ENCODE measurements at places on chromosomes 16 and 17. TPM values are rescaled to one million over a fixed set of nuclear protein-coding genes. Genes with fewer than 3 reads are reported as not detected.

The KRTAP4-9 gene
- polyA plus RNA-seq, result not detected

The MILR1 gene
- polyA plus RNA-seq, result 36.3 TPM

The TMEM98 gene
- 45.8 TPM for polyA plus RNA-seq

The TOM1L1 gene
- polyA plus RNA-seq, result 19.9 TPM

The CETP gene
- 0.94 TPM for polyA plus RNA-seq

GRCh38 chr17:36523113-36523512 lies 11.6 kb downstream of the MYO19 start:
- no peak for DNase-seq

GRCh38 chr16:76464955-76465620 lies 187.9 kb downstream of the CNTNAP4 start:
- no peak for DNase-seq

DNA sequence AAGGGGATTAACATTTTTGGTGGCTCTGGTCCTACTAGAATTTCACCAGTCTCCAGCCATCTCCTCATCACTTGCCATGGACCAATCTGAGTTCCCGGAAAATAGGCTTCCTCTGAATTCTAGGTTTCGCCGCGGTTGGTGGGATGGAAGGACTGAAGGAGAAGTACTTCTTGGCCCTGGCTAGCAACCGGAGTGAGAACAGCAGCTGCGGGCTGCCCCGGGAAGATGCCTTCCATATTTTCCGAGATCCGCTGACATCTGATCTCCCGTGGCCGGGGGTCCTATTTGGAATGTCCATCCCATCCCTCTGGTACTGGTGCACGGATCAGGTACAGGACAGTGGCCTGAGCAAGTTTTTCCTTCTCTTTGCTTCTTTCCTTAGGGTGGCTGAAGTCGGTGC lies 45.0 kb downstream of the SLC5A11 start:
- DNase-seq, result no peak

- no peak for DNase-seq
These were observed 12.2 kb downstream of the N4BP1 start for GRCh38 chr16:48597563-48598387.

DNA sequence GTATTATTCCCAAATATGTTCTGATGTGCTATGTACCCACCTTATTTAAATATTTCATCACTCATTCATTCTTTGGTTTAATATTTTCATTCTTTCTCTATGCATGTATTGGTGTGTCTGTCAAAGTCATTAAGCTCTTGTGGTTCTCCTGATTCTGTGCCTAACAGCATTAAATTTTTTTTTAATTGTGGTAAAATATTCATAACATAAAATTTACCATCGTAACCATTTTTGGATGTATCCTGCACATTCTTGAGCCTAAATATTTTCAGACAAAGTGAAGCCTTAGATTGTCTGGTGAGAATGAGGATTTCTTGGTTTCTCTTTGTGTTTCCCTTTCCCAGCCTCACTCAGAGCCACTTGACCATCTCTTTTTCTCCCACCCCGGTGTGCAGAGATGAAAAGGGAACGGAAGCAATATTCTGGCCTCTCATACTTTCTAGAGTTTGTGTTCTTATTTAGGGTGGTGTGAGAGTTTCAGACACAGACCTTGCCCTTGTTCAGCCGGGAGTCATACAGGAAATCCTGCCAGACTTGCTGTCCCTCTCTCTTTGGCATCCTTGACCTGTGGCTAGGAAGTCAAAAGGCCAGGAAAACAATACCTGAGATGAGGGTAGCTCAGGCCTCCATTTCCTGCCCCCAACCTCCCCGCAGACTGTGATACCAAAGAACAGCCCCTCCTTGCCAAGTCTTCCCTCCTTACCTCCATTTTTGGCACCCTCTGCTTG lies 4.9 kb downstream of the CCL5 start:
- DNase-seq, result no peak

GRCh38 chr17:40104594-40105486 lies 4.5 kb upstream of the NR1D1 start:
- DNase-seq, result no peak

GRCh38 chr17:6626616-6627015 lies 13.9 kb downstream of the KIAA0753 start:
- DNase-seq, result no peak

GRCh38 chr17:67369676-67370075 lies 3.3 kb upstream of the PSMD12 start:
- DNase-seq, result no peak

DNA sequence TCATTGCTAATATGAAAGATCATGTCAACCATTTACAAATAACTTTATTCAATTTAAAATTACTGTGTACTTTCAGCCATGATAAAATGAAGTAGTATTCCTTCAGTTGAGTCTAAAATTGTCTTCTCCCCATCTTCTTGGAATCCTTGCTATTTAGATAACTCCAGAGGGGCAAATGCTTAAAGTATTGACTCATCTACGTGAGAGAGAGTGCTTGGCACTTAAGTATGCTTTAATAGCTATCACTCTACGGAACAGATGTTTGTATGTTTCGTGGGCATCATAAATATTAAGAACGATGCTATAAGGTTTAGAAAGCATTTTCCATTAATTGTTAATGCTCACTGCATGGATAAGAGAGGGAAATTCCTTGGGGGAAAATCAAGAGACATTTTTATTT lies 69.3 kb upstream of the MED13 start:
- DNase-seq, result no peak

- DNase-seq, result peak; percentile 32
These were observed 7.9 kb upstream of the SLFN14 start for GRCh38 chr17:35568561-35568960.

DNA sequence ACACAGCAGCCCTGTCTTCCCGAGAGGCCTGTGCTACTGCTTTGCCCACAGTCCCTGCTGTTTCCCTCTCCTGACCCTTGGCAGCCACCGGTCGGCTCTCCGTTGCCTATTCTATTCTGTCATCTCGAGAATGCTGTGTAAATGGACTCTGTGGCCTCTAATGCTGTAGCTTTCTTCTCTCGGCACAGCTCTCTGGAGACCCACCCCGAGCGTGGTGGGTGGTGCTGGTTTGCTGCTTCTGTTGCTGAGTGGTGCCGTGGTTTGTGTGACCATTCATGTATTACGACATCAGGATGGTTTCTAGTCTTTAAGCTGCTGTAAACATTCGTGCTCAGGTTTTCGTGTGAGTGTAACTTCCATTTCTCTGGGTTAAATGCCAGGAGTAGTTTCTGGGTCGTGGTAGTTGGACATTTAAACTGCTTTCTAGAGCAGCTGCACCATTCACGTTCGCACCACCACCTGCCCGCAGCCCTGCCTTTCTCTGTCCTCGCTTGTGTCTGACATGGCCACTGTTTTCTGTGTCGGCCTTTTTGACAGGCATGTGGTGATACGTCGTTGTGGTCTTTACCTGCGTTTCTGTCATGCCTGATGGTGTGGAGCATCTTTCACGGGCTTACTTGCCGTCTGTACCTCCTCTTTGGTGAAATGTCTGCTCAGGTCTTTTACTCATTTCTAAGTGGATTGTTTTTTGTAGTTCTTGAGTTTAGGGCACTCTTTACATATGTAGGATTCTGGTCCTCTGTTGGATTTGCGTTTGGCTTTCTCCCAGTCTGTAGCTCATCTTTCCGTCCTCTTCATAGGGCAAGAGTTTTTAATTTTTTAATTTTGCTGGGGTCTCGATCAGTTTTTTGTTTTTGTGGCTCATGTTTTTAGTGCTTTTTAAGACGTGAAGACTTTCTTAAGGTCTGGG lies 47.7 kb upstream of the ZNF750 start:
- DNase-seq, result no peak

GRCh38 chr17:80952291-80952690 lies 39.4 kb upstream of the CHMP6 start:
- DNase-seq, result no peak

Data from lung (tissue), 17 donors.